ENCODE measurements at places on chromosomes 13 and 19.

GRCh38 chr13:49958321-49958720 is 22.2 kb upstream of the SPRYD7 start:
- peak; percentile 39 for DNase-seq

DNA sequence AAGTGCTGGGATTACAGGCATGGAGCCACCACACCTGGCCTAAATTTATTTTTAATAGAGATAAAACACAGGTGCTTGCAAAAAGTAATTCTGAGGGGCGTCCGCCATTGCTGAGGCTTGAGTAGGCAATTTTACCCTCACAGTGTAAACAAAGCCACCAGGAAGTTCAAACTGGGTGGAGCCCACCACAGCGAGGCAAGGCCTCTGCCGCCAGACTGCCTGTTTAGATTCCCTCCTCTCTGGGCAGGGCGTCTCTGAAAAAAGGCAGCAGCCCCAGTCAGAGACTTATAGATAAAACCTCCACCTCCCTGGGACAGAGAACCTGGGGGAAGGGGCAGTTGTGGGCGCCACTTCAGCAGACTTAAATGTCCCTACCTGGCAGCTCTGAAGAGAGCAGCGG is 50.7 kb downstream of the B3GLCT start:
- DNase-seq: no peak

DNA sequence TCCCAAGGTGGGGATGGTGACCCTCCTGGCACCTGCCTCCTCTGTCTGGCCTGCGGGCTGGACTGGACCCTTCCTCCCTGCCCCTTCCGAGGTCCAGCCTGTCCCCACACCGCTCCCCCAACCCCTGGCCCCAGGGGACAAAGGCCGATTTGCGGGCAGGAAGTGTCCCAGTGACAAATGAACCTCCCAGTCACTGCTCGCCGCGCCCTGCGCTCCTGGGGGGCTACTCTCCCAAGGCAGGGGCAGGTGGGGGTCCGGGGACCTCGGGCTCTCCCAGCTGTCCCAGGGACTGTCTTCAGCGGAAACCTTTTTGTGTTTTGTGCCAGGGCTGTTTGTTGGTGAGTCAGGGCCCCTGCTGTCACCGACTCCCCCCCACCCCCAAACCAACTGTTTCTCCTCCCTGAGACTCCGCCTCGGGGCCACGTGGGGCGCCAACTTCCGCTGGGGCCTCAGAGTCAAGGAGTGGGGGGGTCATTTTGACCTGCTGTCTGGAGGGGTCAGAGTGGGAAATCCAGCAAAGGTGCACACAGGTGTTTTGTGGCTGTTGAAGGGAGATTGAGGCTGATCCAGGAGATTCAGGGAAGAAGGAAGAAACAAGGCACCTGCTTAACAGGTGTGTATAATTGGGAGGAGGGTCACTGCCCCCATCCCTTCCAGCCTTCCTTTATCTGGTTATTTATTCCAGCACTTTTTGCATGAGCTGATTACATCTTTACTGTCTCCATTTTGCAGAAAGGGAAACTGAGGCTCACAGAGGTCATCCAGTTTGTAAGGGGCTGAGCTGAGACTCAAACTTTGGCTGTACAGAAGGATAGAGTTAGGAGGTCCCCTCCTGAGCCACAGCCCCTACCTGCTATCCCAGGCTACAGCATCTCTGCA is 831 bp downstream of the PGPEP1 start:
- DNase-seq: peak; percentile 39

DNA sequence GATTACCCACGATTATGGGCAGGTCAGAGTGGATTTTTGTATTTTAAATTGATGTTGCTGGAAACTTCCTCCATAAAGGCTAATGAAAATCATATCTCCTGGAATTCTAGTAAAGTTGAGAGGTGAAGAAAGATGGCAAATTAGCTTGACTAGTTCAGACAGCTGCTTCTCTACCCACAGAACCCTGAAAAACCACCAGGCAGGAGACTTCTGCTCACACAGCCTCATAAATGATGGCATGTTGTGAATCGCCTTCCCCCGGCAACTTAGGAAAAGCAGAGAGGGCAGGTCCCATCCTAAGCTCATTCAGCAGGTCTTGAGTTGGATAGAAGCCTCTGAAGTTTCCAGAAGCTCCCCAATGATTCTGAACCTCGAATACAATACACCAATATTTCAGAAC is 87.6 kb upstream of the SLC7A1 start:
- no peak for DNase-seq

DNA sequence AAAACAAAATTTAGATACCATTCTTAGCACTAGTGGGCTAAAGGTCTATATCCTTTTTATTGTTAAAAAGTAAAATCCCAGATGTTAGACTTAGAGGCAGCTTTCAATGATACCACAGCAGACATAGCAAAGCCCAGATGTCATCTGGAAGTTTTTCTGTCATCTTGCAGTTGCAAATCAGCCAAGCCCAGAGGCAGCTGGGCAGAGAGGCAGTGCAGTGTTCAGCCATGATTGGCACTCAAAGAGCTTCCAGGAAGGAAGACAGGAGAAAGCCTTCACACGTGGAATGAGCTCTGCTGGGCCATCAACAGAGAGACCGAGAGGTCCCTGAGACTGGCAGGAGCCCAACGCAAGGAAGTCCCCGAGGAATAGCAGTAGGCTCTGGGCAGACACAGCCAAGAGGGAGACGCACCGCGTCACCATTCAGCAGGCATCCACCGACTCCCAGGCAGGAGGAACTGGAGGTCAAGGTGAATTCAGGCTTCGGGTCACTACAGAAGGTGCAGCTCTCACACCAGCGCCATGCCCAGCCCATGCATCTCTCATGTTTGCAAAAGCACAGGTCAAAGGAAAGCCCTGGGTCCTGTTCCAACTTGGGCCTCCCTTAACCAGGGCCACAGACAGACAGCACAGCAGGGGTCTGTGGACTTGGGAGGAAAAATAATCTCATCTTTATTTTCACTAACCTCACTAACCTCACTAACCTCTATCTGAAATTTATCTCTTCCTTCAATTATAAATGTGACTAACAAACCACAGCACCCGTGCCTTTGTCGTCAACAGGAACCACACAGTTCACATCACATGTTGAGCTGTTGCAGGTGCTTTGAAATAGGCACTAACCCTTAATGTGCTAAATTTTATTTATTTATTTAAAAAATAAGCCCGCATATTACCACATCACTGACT is 54.9 kb downstream of the TUBGCP3 start:
- no peak for DNase-seq

GRCh38 chr19:3968556-3969434 is 2.1 kb downstream of the DAPK3 start:
- peak; percentile 99 for DNase-seq

DNA sequence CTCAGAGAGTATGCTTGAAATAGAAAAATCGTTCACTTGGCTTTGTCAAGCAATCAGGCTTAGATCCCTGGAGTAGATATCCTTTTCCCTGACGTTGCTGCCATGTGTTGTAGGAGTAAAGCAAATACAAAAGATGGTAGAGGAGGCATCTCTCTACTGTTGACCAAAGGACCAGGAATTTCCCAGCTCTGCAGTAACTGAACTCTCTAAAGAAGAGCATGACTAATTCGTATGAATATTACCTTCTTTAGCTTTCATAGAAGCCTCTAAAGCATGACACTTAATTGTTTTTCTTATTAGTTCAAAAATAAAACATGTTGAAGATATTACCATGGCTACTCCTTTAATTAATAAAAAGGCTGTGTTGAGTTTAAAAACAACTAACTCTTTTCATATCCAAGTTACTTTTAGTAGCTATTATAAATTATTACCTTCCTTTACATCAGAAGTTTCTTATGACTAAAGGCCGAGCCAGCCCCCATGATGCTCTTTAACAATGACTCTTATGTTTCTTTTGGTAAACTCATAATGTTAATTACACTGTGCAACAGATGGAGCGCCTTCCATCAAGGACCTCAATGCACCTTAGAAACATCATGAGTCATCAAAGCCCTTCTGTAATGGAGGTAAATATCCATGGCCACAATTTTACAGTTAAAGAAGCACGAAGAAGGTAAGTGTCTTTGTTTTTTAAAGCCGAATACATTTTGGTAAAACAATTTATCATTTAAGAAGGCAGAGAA is 352.4 kb downstream of the KLF5 start:
- peak; percentile 14 for DNase-seq

- no peak for DNase-seq
Observed at GRCh38 chr13:104895521-104895920, 1639.9 kb downstream of the EFNB2 start.

DNA sequence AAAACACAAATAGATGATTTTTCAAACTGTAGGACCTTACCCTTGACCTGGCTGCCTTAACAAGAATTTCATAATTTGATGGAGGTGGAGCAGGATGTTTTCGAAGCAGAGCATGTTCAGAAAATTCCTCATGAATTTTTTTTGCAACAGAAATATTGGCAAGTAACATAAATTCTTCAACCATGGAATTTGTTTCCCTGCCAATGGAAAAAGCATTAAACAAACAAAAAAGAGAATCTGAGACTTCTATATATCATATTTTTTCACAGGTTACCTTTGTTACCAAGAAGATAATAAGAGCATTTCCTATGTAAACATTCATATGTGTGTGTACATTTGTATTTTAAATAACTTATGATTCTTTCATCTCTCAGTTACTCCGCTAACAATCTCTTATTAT is 18.3 kb downstream of the DIS3 start:
- DNase-seq: no peak

- DNase-seq: no peak
Observed at GRCh38 chr13:41056194-41056593, 5.1 kb upstream of the WBP4 start.

GRCh38 chr13:26839682-26840081 is 79.1 kb upstream of the GPR12 start:
- DNase-seq: no peak

- peak; percentile 77 for DNase-seq
Observed at GRCh38 chr13:110233181-110233950, 73.6 kb downstream of the COL4A1 start.

- peak; percentile 30 for DNase-seq
Observed at GRCh38 chr19:1312767-1313694, 27.4 kb downstream of the EFNA2 start.

DNA sequence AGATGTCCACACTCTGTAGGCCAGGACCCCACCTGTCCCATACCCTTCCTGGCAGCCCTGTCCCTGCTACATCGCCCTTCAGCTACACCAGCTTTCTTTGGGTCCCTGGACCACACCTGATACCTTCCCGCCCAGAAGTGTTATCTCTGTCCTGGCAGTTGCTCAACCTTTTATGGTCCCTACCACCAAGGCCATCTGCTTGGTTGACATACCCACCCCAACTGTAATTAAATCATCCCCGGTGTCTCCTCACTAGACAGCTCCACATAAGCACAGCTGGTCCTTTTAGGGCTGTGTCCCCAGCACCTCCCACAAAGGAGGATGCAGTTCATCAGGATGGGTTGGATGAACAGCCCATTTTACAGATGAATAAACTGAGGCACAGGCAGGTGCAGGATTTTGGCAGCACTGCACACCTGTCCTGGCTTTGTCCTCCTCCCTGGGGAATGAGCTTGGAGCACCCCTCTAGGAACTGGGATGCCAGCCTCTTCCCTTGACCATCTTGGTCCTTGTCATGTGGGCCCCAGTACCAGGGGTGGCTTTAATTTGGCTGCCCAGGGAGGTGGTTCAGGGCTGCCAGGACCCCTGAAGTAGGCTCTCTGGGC is 12.9 kb downstream of the NACC1 start:
- no peak for DNase-seq

- DNase-seq: no peak
Observed at GRCh38 chr19:55390461-55390880, 4.7 kb downstream of the RPL28 start.

GRCh38 chr19:11639245-11639601 is 41.9 kb downstream of the ZNF627 start:
- DNase-seq: no peak

GRCh38 chr13:108769213-108770070 is 140.0 kb downstream of the MYO16 start:
- DNase-seq: no peak

- DNase-seq: no peak
Observed at GRCh38 chr19:8484331-8484894, 18.0 kb downstream of the PRAM1 start.

GRCh38 chr19:41904118-41904870 is 21.3 kb downstream of the ARHGEF1 start:
- DNase-seq: no peak

- DNase-seq: no peak
Observed at GRCh38 chr13:64709079-64709478, 2521.1 kb downstream of the PCDH9 start.

DNA sequence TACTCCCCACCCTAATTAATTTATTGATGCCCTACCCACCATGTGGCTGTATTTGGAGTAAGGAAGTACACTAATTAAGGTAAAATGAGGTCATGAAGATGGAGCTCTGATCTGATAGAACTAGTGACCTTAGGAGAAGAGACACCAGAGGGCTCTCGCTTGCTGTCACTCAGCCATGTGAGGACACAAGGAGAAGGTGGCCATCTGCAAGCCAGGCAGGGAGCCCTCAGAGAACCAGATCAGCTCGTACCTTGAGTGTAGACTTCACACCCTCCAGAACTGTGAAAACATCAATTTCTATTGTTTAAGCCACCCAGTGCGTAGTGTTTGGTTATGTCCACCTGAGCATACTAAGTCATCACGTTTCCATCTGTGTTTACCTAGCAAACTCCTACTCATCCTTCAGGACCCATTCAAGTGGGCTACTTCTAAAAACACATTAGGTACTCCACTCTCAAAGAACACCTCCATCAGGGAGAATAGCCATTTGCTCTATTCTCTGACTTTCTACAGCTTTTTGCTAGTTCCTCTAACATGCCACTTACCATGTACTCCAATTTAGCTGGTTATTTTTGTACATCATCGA is 157.6 kb upstream of the RNF113B start:
- DNase-seq: no peak

- peak; percentile 29 for DNase-seq
Observed at GRCh38 chr13:110957181-110957884, 42.5 kb upstream of the ANKRD10 start.

DNA sequence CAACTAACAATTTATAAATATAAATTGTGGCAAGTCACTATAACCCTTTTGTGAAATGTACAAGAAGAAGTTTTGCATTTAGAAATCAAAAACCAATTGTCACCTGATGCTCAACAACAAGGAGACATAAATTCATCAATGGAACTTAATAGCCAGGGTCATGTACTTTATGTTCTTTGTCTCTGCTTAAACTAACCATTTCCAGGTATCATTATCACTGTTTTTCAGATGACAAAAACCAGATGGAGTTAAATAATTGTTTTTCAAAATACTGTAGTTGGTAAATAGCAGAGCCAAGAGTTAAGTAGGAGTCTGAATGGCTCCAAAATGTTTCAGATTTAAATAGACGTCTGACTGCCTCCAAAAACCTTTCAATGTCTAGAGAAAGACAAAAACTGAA is 72.3 kb upstream of the MAB21L1 start:
- no peak for DNase-seq

DNA sequence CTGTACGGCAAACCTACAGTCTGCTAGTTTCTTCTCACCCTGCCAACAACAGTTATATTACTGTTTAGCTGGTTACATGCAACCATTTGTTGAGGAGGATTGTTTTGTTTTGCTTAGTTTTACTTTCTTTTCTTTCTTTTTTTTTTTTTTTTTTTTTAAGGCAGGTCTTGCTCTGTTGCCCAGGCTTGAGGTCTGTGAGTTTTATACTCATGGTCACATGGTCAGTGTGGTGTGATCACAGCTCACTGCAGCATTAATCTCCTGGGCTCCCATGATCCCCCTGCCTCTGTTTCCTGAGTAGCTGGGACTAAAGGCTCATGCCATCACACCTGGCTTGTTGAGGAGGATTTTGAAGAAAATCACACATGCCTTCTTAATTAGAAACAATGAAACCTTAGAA is 505.6 kb downstream of the GPC5 start:
- DNase-seq: no peak

- no peak for DNase-seq
Observed at GRCh38 chr19:33905937-33906577, 109.4 kb downstream of the KCTD15 start.

GRCh38 chr19:44530777-44531176 is 1.3 kb upstream of the CEACAM20 start:
- DNase-seq: no peak
